ENCODE measurements at places on chromosomes 5 and 9.

DNA sequence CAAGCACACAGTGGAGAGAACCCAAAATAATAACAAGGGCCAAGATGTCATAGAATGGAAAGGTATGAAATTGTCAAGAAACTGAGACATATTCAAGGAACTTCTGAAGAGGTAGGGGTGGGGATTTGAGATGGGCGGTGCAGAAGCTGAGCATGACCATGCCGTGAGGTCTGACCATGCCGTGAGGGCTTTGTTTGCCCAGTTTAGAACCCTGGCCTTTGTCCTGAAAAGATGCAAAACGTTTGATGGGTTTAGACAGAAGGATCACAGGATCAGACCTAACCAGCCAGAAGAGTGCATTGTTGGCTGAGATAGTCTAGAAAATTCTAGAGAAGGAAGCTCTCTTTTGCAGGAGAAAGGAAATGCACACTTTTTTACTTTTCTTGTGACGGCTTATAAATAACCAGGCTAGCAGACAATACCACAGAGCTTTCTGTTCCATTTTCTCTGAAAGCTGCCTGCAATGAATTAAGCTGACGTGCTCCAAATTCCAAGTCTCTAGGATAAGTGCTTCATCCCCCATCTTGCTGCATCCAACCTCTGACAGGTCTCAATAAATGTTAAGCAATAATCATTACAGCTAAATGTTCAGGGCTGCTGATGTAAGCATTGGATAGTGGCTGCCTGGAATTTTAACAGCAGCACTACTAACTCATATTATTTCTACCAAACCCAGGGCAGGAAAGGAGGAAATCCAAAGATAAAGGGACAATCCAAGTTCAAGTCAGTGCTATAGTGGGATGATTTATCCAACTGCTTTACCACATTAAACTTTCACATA, 110.9 kb upstream of the IL6ST start:
- DNase-seq, result no peak

- no peak for DNase-seq
Observed at GRCh38 chr5:105917189-105917588, 1753.5 kb downstream of the EFNA5 start.

GRCh38 chr5:84724683-84725082, 340.0 kb upstream of the EDIL3 start:
- DNase-seq, result no peak

GRCh38 chr5:91357806-91358205, 25.3 kb downstream of the ARRDC3 start:
- no peak for DNase-seq

GRCh38 chr9:72581694-72582093, 60.3 kb downstream of the TMC1 start:
- DNase-seq, result no peak

DNA sequence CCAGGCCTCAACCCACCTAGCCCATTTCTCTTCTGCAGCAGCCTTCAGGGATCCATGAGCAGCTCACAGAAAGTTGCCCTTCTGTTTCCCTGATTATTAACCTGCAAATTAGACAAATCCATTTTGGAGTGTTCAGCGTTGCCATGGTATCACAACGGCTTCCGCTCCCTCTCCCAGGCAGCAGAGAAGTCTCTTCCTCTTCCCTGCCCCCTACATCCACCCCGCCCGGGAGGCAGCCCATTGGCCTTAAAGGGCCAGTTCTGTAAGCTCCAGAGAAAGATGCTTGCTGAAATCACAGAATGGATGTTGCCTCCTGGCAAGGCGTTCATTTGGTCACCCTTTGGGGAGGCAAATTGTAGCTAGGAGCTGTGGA, 47.7 kb upstream of the BOD1 start:
- DNase-seq, result no peak

GRCh38 chr9:123542435-123543225, 186.6 kb downstream of the CRB2 start:
- DNase-seq, result no peak

- no peak for DNase-seq
Observed at GRCh38 chr9:107953556-107954125, 464.1 kb upstream of the KLF4 start.

GRCh38 chr5:62948301-62948700, 369.7 kb downstream of the LRRC70 start:
- no peak for DNase-seq

DNA sequence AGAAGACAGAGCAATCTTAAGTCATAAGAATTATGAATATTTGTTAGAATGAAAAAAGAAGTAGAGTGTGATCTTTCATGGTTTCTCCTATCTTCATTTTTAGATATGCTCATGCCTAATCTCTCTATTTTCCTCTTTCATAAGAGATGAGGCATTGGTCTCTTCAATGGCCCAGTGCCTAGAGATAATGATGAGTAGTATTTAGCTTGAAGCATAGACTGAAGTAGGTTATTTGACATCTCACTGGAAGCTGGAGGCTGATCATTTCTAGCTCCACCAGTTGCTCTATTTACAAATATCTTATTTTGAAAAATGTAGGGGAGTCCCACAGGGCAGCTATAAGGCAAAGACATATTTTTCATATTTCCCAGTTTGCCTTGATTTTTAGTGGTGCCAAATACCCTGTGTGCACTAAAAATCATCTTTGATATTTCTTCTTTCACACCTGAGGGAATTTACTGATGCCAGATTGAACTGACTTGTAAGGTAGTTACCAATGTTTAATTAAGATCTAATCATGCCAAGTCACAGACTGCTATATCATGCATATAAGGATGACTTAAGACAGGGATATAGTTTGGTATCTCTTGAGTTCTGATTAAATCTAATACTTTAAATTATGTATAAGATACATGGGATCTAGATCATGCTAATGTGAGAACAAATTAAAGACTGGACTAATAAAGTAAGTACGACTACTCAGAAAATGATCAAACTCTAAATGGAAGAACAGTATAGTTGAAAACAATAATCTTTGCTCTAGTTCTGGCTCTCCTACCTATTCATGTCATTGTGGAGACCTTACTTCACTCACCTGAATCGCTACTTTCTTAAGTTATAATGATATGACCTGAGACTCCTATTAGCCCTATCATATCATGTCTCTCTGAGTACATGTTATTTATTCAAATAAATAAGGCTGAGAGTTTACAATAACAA, 108.2 kb upstream of the IFNE start:
- DNase-seq, result no peak

- DNase-seq, result no peak
Observed at GRCh38 chr5:9441610-9442009, 104.3 kb downstream of the SEMA5A start.

DNA sequence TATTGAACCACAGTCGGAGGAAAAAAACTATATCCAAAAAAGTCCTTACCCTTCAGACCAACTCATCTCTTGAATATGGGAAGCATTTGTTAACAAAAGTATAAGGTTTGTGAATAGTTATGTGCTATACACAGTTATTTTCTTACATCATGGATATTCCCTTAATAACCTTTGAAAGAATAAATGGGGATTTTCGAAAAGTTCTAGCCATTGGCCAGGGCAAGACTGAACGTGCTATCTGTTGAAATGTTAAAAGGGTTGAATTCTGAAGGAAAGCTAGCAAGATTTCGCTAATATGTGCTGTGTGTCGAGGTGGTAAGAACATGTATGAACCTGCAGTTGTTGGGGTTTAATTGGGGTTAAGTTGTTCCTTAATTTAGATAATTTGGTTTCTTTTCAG, 140.8 kb downstream of the SMARCA2 start:
- no peak for DNase-seq

DNA sequence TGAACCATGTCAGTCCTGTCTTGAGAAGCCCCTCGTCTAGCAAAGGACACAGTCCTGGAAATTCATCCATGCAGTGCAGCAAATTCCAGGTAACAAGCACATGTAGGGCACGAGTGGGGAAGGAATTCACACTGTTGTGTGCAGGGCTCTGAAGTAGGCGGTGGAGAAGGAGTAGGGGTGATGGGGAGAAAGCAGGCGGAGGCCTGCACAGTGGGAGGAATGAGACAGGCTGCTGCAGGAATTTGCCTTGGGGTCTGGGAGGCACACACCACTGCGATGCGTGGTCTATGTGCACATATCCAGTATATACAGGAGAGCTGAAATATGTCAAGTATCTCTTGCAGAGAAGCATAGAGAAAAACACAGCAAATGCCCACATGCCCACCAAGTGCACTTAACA, 249.2 kb upstream of the IRX2 start:
- no peak for DNase-seq

DNA sequence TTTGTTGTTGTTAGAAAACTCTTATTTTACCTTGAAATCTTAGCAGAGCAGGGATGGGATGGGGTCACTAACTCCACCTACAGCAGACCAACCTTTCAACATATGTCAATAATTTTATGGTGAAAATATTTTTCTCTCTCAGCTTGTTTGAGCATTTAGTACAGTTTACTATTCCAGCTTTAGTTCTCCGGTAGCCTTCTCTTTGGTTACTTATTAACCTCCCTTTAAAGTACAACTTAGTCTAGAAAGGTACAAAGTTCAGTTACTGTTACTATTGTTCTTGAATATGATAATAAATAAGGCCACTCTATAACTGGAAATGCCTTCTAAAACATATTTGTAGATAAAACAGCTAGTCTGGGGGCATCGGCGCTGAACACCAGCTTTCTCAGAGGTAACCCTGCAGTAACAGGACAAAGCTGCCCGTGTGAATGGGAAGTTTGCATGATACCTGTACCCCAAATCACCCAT, 233.3 kb downstream of the PCSK1 start:
- no peak for DNase-seq

DNA sequence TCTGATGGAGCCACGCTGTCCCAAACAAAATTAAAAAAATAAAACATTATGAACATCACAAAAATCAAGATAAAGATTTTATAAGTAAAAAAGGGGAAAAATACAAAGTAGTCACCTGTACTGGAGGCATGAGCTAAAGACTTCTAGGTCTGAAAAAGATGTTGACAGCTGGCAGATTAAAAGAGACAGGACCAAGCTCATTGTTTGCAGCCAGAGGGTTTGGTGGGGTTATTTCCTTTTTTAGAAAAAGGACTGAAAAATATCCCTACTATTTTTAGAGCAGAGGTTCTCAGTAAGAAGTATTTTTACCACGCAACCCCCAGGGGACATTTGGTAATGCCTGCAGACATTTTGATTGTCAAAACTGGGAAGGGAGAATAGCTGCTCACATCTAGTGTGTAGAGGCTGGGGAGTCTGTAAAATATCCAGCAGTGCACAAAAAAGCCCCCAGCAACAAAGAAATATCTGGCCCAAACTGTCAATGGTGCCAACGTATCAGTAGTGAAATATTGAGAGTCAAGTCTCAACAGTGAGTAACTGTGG, 353.4 kb downstream of the TLE1 start:
- DNase-seq, result no peak

GRCh38 chr5:172439785-172440477, 14.4 kb downstream of the SH3PXD2B start:
- peak; percentile 85 for DNase-seq

DNA sequence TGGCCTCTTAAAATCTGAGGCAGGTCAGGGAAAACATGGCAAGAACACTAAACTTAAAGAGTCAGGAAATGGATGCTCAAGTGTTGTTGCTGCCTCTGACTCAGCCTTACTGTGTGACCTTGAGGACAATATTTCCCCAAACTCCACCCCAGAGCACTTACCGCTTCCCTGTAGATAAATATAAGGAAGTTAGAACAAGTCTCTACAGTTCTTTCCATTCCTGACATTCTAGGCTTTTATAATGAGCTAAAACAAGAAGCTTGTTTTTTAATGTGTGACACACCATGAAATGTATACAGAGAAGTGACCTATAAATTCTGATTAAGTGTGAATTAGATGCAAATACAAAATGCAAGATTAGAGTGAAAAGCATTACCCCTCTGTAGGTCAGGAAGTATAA, 129.3 kb downstream of the GRIA1 start:
- DNase-seq, result no peak

GRCh38 chr5:670396-671270, 22.5 kb downstream of the TPPP start:
- peak; percentile 20 for DNase-seq

GRCh38 chr5:14871214-14872069, at the start of gene ANKH:
TSS of gene ANKH (minus strand) at chr5:14871778. CDS start at chr5:14871447, 331 bp downstream.
- DNase-seq, result peak; percentile 87

DNA sequence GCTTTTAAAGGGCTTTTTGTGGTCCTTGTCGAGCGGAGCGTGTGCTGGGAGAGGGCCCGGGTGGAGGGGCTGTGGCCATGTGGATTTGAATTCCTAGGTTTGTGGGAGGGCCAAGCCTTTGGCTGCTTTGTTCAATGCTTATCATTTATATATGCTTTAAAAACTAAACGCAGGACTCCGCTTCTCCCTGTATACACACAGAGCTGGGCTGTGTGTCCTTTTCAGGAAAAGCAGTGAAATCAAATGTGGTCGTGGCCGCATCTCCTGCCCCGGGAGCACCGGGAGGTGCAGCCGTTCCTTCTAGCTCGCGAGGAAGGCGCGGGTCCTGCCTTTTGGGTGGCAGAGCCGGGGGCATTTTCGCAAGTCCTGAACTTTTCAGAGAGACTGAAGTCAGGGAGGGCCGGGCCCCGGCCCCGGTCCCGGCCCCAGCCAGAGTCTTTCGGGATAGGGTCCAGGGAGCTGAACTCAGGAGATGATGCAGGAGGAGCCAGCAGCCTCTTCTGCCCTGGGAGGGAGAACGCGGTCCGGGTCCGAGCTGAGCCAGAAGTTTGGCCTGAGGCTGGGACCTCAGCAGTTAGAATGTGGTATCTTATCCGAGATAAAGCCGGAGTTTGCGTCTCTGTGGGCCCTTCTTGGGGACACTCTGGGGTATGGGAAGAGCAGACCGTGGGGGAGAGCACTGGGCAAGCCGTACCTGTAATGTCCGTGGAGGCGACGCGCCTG, 158.8 kb downstream of the C9orf152 start:
- DNase-seq, result peak; percentile 60

- no peak for DNase-seq
Observed at GRCh38 chr9:29555502-29555901, 1982.2 kb upstream of the C9orf72 start.

GRCh38 chr9:94821098-94821887, 94.8 kb downstream of the AOPEP start:
- no peak for DNase-seq

DNA sequence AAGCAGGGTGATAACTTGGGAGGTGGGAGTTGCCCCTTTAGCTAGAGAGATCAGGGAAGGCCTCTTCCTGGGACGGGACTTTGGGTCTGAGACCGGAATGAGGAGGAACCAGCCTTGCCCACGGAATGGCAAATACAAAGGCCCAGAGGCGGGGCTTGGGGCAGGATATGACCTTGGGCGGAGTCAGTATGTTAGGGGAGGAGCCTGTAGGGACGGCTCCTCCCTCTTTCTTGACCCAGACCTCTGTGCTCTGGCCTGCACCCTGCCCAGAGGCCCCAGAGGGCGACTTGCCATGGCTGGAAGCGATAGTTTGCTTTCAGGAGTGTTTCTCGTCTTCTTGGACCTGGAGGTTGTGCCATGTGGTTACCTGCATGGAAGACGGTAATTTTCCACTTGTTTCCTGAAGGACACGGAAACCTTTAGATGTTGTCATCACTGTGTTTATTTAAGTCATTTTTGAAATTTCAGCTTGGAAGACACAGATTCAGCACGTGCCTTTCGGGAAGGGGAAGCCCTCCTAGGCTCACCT, 85.6 kb downstream of the DAB2IP start:
- DNase-seq, result no peak

GRCh38 chr9:27157097-27157496, 48.1 kb downstream of the TEK start:
- no peak for DNase-seq

- no peak for DNase-seq
Observed at GRCh38 chr9:127418037-127418471, 6.1 kb upstream of the ZNF79 start.
